Renal cortical epithelial cell (primary cell): ENCODE measurements at places on chromosomes 16 and 17. TPM values are rescaled to one million over a fixed set of nuclear protein-coding genes. Genes with fewer than 3 reads are reported as not detected.

- DNase-seq, result no peak
Measured at GRCh38 chr17:49294122-49294521, 63.5 kb upstream of the PHOSPHO1 start.

- DNase-seq, result no peak
Measured at GRCh38 chr17:78121801-78122215, 6.7 kb downstream of the TMC6 start.

The PDILT gene
- not detected in 2 replicates for total RNA-seq

The ATP6V0A1 gene
- 43.6 and 137 TPM in 2 replicates for total RNA-seq

DNA sequence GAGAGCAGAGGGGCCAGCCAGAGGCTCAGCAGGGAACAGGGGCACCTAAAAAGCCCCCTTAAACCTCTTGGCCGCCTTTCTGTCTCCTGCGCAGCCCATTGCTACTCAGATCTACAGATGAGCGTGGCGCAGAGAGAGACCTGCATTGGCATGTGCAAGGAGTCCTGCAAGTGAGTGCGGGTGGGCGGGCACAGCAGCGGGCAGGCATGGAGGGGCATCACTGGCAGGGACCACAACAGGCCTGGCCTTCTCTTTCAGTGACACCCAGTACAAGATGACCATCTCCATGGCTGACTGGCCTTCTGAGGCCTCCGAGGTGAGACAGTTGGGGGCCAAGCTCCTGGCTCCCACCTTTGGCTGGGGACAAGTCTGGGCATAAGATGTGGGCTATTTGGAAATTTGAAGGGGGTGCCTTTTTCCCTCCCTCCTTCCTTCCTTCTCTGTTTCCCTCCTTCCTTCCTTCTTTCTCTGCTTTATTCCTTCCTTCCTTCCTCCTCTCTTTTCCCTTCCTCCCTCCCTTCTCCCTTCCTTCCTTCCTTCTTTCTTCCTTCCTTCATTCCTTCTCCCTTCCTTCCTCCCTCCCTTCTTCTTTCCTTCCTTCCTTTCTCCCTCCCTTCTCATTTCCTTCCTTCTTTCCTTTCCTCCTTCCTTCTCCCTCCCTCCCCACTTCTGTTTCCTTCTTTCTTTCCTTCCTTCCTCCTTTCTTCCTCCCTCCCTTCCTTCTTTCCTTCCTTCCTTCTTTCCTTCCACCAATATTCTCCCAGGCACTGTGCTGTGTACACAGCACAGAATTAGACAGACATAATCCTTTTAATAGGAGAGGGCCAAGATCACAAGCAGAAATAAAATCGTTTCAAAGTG lies 75.2 kb downstream of the SCNN1B start:
- DNase-seq, result no peak

GRCh38 chr17:65155622-65156021 lies 18.5 kb downstream of the RGS9 start:
- DNase-seq, result no peak
